Right hindlimb (tissue), 1 donor: ENCODE measurements at places on chromosomes 7 and 10.
A peak's percentile ranks its signal among the peaks of the same experiment; 100 is the strongest.

DNA sequence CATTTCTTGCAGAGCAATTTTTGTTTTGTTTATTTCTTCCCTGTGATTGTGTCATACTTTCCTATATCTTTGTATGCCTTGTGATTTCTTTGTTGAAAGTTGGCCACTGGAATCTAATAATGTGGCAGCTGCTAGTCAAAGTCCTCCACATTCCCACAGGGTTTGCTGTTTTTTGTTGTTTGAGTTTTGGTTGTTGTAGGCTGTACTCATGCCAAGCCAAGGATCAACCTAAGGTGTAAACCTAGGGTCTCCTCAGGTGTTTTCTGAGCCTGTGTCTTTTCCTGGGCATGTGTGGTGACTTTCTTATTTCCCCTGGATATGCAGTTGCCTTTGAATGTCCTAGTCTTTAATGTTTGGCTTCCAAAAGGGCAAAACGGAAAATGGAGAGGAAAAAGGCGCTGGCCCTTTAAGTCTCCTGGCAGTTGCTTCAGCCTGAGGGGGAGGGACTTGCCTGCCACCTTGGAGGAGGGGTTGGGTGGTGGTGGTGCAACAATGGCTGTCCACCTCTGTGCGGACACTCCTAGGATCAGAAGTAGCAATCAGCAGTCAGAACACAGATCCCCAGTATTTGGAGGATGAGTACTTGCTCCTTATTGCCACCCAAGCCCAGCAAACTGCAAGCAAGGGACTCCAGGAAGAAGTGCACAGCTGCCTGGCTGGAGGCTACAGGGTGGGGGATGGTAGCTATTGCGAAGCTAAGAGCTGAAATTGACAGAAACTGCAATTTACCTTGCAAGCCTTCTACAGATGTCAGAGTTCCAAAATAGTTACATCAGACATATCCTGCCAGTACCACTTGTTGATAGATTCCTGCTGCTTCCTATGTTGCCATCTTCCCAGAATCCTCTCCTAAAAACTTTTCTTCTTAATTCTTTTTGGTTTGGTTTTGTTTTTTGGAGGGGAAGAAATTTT, 5.6 kb upstream of the ZNF518A start:
- peak; percentile 26 for DNase-seq

GRCh38 chr7:49564379-49564714, 209.1 kb upstream of the VWC2 start:
- no peak for DNase-seq

GRCh38 chr10:129852829-129853561, 111.1 kb downstream of the EBF3 start:
- DNase-seq = no peak

DNA sequence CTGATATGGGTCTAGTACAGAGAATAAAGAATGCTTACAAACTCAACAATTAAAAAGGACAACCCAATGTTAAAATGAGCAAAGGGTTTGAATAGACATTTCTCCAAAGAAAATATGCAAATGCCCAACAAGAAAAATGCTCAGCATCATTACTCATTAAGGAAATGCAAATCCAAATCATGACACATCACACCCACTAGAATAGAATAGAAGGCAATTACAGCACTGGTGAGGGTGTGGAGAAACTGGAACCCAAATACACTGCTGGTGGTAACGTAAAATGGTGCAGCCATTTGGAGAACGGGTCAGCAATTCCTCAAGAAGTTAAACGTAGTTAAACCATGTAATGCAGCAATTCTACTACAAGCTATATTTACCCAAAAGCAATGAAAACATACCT, 53.8 kb downstream of the KDM7A start:
- DNase-seq = no peak

DNA sequence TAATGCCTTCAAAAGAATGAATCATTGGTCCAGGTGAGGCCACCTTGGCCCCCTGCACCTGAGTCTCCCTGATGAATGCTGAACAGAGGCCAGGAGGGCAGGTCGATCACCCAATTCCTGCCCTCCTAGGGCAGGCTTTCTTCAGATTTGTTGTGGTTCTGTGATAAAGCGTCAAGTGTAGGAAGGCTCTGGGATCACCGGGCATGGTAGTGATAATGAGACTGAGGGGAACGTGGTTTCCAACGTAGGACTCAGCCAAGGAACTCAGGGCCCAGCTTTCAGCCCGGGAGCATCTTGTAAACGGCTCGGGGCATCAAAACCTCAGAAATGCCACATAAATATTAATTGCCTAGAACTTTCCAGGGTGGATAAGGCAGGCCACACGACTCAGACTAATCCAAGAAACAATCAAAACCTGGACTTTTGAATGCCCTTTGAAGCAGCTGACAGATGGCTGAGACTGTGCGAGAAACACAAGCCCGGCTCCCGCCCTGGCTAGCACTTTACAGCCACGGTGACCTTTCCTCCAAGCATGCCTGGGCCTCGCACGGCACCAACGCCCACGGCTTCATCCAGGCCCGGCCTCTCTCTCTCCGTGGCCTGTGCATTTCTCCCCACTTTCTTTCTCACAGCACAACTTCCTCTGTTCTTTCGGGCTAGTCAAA, 239.3 kb upstream of the GRB10 start:
- no peak for DNase-seq

- peak; percentile 35 for DNase-seq
Observed at GRCh38 chr10:73413108-73413527, 740 bp downstream of the ANXA7 start.

- no peak for DNase-seq
Observed at GRCh38 chr7:111264111-111264868, 173.4 kb downstream of the LRRN3 start.

GRCh38 chr10:130179640-130180039, 43.4 kb downstream of the GLRX3 start:
- peak; percentile 71 for DNase-seq

DNA sequence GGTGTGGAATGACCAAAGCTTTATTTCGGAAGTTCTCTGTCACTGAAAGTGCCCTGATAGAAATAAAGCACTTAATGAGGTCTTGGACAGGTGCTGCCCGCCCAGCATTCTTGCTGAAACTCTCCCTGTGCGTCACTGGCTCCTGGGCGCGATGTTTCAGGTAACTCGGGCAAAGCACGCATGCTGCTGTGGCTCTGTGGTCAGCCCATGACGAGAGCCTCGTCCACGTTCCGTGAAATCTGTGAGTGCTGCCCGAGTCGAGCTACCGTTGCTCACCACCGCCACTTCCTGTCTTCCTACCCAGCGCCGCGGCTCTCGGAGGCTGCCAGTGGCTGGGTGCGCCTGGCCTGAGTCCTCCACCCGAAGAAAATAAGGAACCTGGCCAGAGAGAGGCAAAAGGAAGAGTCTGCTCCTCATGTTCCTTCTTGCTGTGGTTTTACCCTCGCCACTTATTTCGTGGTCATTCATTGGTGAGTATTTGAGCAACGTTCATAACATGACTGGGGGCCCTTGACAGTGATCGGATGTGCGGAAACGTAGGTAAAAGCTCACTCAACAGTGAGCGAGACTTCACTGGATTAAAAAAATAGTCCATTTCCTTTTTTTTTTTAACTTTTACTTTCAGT, 95.5 kb downstream of the MAP3K8 start:
- DNase-seq = peak; percentile 42

- no peak for DNase-seq
Observed at GRCh38 chr10:13390604-13391522, 42.8 kb upstream of the SEPHS1 start.

GRCh38 chr10:94103801-94104221, 110.1 kb downstream of the PLCE1 start:
- peak; percentile 60 for DNase-seq

DNA sequence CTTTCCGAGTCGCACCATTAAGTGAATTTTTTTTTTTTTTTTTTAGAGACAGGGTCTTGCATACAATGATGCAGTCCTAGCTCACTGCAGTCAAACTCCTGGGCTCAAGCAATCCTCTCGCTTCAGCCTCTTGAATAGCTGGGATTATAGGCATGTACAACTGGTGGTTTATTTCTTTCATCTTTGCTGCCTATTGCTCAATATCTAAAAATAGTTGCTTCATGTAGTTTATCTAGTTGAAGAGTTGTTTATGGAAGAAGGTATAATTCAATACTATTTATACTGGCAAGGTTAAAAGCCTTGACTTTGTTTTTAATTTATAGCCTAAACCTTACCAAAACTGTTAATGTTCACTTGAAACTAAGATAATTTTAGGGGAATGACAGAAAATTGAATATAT, 66.9 kb downstream of the SEMA3D start:
- DNase-seq = no peak

GRCh38 chr10:124079864-124080263, 13.5 kb downstream of the CHST15 start:
- no peak for DNase-seq
